ENCODE measurements at places on chromosomes 4 and X. TPM values are rescaled to one million over a fixed set of nuclear protein-coding genes. Genes with fewer than 3 reads are reported as not detected.

The TECRL gene
- not detected for total RNA-seq

The DOK7 gene
- total RNA-seq = 0.81 TPM

The PPA2 gene
- 78.8 TPM for total RNA-seq

The CXorf49 gene
- total RNA-seq = not detected

The AGTR2 gene
- total RNA-seq = 0.41 TPM

The CLRN2 gene
- not detected for total RNA-seq

The PLK4 gene
- total RNA-seq = 3.6 TPM

The ADH1B gene
- not detected for total RNA-seq

The HHIP gene
- 4.0 TPM for total RNA-seq

The VGLL1 gene
- not detected for total RNA-seq

The CDKL5 gene
- 5.9 TPM for total RNA-seq

The KIAA1210 gene
- total RNA-seq = 0.31 TPM

The HSD17B10 gene
- total RNA-seq = 50.3 TPM

The SPANXB1 gene
- not detected for total RNA-seq

The PDGFC gene
- 8.2 TPM for total RNA-seq

The CCDC160 gene
- 0.81 TPM for total RNA-seq

The ADAMTS3 gene
- 10.5 TPM for total RNA-seq

The AKAP4 gene
- total RNA-seq = not detected

The MAGEA9B gene
- total RNA-seq = 0.34 TPM

The CSTF2 gene
- 24.8 TPM for total RNA-seq

The HEPH gene
- 2.5 TPM for total RNA-seq

The H2BW2 gene
- total RNA-seq = not detected

The ABCG2 gene
- total RNA-seq = 0.21 TPM

The EVC gene
- 3.4 TPM for total RNA-seq

The PHEX gene
- 1.4 TPM for total RNA-seq

The HOPX gene
- 8.9 TPM for total RNA-seq

The SUPT20HL2 gene
- not detected for total RNA-seq

The ADRA2C gene
- total RNA-seq = 2.8 TPM

The CACNA1F gene
- total RNA-seq = 0.41 TPM

The RTL3 gene
- total RNA-seq = not detected

The CT45A10 gene
- not detected for total RNA-seq

The STAP1 gene
- total RNA-seq = 0.09 TPM

The CENPVL3 gene
- 3.3 TPM for total RNA-seq

The ARX gene
- total RNA-seq = 2.3 TPM

The CNGA1 gene
- total RNA-seq = not detected

The INTU gene
- 13.2 TPM for total RNA-seq

The TBX22 gene
- not detected for total RNA-seq

The CT83 gene
- not detected for total RNA-seq

The SOX3 gene
- not detected for total RNA-seq

The PCDH10 gene
- 4.5 TPM for total RNA-seq

The HPSE gene
- 0.22 TPM for total RNA-seq

The DGKK gene
- total RNA-seq = 0.41 TPM

The CLDN22 gene
- total RNA-seq = not detected
